Peyer's patch (tissue), 4 donors: ENCODE measurements at places on chromosomes 5 and 9. TPM values are rescaled to one million over a fixed set of nuclear protein-coding genes. Genes with fewer than 3 reads are reported as not detected.

DNA sequence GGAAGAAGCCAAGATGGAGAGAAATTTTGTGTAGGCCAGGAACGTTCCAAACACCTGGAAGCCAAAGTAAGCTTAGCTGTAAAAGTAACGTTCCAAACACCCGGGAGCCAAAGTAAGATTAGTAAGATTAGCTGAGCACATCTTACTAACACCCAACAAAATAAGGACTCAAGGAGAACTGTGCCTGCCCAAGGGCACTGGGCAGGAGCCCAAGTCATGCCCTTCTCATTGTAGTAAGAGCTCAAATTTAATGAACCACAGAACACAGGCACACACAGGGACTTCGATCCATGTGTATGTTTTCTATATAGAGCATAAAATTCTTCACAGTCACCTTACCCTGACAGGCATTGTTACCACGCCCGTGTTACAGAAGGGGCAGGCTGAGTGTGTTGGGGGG lies 36.1 kb upstream of the NXNL2 start:
- DNase-seq: no peak

DNA sequence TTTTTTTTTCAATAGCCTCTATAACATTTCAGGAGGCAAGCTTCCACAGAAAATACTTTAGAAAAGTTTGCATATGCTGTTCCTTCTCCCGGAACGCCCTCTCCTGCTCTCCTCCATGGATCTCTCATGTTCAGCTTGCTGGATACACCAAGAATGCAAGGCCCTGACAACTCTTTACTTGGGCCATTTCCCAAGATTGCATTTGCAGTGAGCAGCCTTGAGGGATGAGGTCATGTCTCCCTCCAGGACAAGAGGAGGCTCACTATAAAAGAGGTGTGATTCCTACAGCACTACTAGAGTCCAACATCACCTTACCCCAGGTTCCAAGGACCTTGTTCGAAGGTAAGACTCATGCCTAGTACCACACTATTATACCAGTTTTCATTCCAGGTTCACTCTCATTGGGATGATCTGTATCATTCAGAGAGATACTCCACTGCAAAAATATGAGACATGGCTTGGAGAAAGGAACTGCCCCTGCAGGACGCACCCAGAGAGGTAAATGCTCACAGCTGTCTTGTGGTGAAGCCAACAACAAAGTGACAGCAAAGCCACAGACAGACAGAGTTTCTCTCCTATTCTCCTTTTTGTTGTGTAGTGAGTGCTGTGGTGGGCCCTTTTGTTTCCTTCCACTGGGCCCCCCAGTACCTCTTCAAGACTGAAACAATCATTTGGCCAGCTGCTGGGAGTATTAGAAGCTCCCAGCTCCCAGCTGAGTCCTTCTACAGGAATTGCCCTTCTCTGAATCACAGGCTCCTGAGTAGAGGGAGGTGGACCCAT lies 151.7 kb upstream of the ZNF366 start:
- no peak for DNase-seq

DNA sequence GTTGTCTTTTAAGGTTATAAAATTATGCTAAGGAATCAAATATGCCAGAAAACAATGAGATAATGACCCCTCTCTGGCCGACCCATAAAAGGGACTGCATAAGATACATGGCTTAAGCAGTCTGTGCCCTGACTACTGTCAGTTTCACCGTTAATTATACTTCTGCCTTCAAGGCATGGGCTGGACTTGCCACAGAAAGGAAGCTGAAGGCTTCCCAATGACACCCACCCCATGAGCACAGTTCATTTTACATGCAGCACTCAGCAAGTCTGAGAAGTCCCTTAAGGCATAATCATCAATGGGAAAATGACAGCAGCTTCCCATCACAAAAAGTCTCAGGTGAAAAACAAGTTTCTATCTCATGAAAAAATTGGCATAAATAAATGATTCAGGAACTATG lies 175.6 kb downstream of the GLIS3 start:
- no peak for DNase-seq

- DNase-seq: no peak
These were observed 4.5 kb upstream of the PCDH1 start for GRCh38 chr5:141882594-141883183.

DNA sequence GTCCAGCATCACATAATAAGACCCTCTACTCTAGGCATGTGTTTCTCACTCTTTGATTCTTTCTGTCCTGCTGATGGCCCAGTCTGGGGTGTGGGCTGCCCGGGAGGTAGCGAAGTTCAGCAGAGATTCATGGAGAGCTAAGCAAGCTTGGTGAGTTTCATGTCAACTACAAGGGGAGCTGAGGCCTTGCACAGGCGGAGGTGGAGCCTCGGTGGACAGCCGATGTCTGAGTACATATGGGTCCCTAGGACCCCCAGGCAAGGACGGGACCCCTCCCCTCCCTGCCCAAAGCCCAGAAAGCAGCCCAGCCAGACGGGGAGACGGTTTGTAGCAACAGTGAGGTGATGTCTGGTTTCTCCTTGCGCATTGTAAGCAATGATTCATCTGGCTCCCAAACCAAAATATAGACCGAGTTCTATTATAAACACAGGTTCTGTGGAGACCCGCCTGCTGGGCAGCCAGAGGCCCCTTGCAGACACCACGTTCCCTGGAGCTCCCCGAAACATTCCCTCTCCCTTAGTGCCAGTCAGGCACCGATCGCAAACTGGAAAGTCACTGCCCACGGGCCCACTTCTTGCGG lies 45.5 kb downstream of the COL27A1 start:
- DNase-seq: no peak

SREK1IP1 gene
- 5.8 TPM for total RNA-seq

SLCO6A1 gene
- not detected for total RNA-seq
